Right renal pelvis (tissue), 4 donors: ENCODE measurements at places on chromosomes 7 and 10.

DNA sequence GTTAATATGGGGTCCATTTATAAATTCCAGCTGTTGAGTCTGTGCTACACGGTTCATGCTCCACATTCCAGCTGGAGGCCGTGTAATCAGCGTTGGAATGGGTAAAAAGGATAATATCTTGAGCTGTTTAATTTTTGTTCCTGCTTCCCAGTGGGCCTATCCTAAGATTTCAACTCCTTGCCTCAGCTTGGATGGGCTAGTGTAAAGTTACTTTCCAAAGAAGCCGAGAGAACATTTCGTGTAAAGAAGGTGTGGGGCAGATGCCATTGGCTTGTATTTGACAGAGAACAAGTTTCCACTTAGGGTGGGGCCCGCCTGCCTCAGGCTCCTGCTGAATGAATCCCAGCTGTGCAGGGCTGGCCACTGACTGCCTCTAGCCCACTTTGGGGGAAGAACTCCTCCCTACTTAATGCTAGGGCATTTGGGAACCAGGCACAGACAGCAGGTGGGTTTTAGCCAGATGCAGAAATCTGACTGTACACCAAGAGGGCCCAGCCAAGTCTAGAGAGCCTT is 125.9 kb upstream of the LYZL2 start:
- DNase-seq, result no peak

DNA sequence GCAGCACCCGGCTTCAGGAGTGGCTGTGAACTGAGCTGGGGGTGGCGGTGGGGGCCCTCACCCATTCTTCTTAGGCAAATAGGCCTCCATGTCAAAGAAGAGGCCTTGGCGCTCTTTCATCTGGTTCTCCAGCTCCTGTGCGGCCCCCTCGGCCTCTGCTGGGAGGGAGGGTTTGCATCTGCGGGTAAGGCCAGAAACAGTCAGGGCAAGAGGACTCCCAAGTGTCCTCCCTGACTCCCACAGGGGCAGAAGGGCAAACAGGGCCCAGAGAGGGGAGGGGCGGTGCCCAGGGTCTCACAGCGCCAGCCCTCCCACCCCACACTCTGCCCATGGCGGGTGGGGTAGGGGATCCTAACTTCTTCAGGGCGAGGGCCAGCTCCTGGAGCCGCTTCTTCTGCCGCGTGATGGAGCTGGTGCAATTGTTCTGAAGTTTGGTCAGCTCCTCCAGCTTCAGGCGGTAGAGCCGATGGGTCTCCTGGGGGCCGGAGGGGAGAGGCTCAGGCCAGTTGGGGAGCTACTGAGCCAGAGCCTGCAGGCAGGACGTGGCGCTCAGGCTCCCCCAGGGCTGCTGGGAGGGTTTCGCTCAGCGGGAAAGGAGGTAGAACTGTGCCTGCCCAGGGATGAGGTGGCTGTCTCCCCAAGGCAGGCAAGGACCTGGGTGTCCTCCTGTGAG is 2.2 kb downstream of the TMEM120A start:
- DNase-seq, result no peak

- DNase-seq, result peak; percentile 35
Observed at GRCh38 chr10:117374506-117375359, 507 bp downstream of the PDZD8 start.

- no peak for DNase-seq
Observed at GRCh38 chr10:44068716-44069482, 316.0 kb downstream of the CXCL12 start.

DNA sequence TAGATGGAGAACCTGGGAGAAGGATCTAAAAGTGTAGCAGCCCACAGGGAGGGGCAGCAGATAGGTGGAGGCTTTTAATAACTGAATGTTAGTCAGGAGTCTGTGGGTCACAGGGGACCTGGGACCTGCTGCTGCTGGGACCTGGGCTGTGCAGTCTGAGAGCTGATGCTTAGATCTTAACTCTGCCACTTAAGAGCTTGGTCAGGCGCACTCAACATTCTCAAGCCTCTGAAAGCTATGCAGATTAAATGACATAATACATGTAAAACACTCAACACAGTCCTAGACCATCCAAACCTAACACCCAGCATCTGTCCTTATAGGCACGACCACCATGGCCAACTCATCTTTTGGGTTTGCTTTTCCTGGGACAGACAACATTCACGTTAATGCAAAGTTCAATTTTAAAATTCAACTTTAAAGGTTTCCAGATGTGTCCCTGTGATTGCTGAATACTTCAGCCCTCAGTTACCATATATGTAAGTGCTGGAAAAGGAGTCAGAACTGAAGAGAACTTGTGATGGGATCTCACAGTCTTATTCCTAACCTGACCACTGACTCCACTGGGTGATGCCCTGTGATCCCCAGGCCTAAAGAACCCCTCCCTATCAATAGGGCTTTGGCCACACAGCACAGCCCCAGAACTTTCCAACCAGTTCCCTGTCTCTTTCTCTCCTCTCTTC is 321.0 kb downstream of the PLXNA4 start:
- DNase-seq, result no peak

- no peak for DNase-seq
Observed at GRCh38 chr10:74949034-74949832, 122.8 kb downstream of the KAT6B start.

- no peak for DNase-seq
Observed at GRCh38 chr7:123845823-123846216, 851 bp downstream of the HYAL4 start.

GRCh38 chr7:6271060-6271658 is 1.3 kb downstream of the CYTH3 start:
- no peak for DNase-seq

GRCh38 chr10:79070606-79071395 is 2.0 kb downstream of the ZMIZ1 start:
- DNase-seq, result no peak

DNA sequence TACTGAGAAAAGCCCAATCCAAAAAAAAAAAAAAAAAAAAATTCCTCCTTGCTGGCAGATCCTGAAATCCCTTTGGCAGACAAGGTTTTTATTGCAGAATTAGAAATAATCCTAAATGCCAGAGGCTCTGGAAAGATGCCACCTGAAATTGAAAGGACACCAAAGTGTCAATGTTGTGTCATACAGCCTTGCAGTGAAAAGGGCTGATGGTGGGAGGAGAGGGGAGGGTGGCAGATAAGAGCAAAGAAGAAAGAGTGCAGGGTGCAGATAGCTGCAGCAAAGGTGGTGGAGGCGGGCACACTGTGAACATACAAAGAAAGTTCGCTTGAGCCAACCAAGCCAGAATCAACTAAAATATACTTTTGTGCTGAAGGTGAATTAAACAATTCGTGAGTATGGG is 8.2 kb upstream of the OPTN start:
- DNase-seq, result no peak

DNA sequence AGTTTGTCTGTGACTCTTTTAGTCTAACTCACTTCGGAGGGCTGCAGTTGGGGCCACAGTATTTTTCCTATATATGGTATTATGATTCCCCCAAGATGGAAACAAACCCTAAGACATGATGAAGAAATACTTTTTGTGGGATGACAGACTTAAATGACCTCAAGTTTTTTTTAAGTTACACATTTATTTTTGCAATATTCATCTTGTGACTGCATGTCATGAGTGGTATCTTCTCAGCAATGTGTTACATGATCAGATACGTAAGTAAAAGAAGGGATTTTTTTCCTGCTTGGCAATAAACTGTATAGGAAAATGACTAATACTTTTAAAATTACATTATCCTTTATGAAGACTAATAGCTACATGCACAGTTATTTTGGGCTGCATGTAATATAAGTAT is 57.8 kb downstream of the OR13A1 start:
- no peak for DNase-seq

DNA sequence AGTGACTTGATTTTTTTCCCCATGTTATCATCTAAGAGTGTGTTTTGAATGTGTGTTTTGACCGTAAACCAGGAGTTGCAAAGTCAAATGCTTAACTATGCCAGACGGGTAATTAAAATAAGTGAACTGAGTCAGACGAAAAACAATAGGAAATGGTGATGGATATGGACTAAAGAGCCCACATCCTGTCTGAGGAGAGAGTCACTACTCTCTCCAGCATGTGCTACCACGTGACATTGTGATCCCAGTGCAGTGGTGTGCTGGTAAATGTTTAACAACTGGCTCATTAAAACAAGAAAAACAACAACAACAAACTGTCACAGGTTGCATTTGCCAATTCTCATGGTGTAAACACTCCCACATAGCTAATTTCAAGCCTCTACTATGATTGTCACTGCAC is 164.3 kb downstream of the SUGCT start:
- no peak for DNase-seq

DNA sequence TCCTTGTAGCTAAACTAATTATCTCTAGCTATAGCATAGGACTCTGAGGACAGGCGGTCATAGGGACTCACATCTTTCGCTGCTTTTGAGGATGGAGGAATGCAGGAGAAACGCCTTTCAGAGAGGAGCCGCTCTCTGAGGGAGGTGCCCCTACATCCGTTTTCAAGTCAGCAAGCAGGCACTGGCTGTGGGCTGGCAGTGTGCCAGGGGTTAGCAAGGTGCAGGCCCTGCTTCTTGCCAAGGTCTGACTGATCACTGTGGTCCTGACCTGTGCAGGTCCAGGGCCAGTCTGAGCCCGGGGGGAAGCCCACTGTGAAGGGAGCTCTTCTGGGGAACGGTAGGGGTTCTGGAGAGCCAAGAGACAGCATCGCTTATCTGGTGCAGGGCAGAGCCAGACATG is 89.4 kb downstream of the SH3PXD2A start:
- no peak for DNase-seq

DNA sequence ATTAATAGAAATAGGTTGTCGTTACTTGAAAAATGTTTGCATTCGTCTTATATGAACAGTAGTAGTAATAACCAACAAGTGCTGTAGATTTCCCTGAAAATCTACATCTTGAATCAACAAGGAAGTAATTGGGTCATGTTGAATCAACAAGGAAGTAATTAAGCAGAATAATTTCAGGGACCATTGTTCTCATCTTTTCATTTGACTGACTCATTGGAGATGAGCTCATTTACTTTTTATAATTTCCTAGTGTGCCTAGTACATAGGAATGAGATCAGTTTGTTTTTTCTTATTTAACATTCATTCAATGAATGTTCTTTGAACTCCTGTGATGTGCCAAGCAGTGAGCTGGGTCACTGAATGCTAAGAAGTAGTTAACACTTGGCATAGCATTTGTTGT is 8.2 kb downstream of the CLDN12 start:
- DNase-seq, result no peak

DNA sequence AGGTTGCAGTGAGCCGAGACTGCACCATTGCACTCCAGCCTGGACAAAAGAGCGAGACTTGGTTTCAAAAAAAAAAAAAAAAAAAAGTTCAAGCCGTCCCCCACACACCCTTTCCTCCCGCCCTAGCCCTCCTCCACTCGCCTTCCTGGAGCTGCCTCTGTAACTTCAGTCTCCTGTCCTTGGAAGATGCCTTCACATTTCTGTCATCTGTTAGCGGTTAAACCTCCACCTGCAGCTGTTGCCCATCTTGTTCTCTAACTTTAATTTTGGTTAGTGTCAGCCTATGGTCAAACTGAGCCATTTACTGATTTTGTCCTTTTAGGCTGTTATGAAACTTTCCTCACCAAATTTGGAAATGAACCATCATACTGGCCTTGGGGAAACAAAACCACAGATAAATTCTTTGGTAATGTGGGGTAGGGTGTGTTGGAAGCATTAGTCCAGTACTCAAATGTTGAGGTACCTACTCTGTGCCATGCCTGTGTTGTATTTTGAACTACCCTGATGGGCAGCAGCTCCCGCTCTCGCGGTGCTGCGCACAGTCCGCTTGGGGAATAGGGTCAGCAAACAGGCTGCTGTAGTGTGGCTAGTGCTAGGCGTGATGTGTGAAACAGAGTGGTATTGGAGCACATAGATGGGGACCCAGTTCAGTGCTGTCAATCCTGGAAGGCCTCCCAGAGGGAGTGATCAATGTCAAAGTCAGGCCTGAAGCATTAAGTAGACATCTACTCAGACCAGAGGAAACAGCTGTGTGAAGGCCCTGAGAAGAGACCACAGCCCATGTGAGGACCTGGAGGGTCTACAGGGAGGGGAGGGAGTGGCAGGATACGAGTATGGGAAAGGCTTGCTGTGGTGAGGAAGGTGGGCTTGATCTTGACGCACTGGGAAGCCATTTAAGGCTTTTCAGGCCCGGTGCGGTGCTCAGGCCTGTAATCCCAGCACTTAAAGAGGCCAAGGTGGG is 26.9 kb downstream of the SFXN4 start:
- no peak for DNase-seq

DNA sequence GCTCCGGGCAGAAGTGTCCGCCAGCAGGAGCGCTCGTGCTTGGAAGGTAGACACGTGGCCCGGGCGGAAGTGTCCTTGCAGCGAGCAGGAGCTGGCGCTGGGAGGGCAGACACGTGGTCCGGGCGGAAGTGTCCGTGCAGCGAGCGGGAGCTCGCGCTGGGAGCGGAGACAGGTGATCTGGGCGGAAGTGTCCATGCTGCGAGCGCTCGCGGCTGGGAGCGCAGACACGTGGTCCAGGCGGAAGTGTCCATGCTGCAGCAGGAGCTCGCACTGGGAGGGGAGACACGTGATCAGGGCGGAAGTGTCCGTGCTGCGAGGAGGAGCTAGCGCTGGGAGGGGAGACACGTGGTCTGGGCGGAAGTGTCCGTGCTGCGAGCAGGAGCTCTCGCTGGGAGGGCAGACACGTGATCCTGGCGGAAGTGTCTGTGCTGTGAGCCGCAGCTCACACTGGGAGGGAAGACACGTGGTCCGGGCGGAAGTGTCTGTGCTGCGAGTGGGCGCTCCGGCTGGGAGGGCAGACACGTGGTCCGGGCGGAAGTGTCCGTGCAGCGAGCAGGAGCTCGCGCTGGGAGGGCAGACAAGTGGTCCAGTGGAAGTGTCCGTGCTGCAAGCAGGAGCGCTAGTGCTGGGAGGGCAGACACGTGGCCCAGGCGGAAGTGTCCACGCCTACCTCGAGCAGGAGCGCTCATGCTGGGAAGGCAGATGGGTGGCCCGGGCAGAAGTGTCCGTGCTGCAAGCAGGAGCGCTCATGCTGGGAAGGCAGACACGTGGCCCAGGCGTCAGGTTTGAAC is 41.1 kb upstream of the PRKAR1B start:
- DNase-seq, result no peak

DNA sequence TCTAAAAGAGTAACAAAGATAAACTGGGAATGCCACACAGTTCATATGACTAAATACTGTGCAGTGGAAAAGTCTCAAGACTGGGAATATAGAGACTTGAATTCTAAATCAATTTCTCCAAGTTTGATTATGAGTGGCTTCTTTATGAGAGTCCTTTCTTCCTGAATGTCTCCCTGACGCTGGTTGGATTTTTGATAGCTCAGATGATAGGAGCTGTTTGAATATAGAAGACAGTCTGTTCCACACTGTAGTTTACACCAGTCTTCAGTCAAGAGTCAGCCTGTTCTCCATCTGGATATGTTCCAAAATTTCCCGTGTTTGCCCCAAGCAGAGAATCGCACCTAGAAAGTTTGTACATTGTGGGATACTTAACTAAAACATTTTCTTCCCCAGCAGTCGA is 173.7 kb downstream of the LRMDA start:
- DNase-seq, result no peak

GRCh38 chr10:34407324-34407805 is 407.7 kb downstream of the PARD3 start:
- DNase-seq, result no peak

DNA sequence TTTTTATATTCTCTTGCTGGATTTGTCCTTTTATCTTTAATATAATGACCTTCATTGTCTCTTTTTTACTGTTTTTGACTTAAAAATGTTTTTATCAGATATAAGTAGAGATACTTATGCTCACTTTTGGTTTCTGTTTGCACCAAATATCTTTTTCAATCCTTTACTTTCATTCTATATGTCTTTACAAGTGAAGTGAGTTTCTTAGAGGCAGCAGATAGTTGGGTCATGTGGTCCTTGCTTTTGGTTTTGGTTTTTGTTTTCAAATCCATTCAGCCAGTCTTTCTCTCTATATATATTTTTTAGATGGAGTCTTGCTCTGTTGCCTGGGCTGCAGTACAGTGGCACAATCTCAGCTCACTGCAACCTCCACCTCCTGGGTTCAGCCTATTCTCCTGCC is 932.4 kb upstream of the LRRTM3 start:
- no peak for DNase-seq
